ENCODE measurements at places on chromosomes 5 and 9. TPM values are rescaled to one million over a fixed set of nuclear protein-coding genes. Genes with fewer than 3 reads are reported as not detected.
A peak's percentile ranks its signal among the peaks of the same experiment; 100 is the strongest.

The ADAMTS16 gene
- total RNA-seq = 1.8 TPM

The GABRA1 gene
- not detected for total RNA-seq

- DNase-seq = peak; percentile 93
These were observed 29.3 kb upstream of the OBP2B start for GRCh38 chr9:133238272-133238850.

The SCGB3A1 gene
- total RNA-seq = 0.71 TPM

DNA sequence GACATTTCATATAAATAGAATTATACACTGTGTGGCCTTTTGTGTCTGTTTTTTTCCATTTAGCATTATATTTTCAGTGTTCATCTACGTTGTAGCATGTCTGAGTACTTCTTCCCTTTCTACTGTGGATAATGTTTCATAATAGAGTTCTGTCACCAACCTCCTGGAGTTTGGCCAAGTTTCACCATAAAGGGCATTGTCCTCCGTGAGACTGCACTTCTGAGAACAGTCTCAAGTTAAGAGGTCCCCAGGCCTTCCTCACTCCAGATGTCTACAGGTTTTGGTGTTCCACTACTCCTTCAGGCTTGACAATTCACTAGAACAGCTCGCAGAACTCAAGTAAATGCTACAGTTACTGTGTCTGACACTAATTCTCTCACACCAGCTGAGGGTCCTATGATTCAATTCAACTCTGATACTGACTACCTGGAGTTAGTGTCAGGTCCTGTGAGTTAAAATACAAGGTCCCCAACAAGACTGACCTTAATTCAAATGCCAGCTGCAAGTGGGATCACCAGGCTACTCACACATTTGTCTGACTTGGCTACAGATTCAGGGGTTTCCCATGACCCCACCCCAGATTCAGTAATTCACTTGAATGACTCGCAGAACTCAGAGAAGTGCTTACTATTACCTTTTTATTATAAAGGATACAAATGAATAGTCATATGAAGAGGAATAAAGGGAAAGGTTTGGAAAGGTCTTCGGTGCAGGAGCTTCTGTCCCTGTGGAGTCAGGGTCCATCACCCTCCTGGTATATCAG lies 31.1 kb downstream of the SLC35A4 start:
- no peak for DNase-seq
